ENCODE measurements at places on chromosomes 4 and X.

- DNase-seq, result no peak
These were observed 510.6 kb upstream of the BOD1L1 start for GRCh38 chr4:14138106-14138505.

- DNase-seq, result no peak
These were observed 169.7 kb downstream of the CBR4 start for GRCh38 chr4:168840392-168840763.

GRCh38 chr4:83328521-83329187 is 6.0 kb downstream of the HPSE start:
- no peak for DNase-seq

GRCh38 chr4:613126-613525 is 12.2 kb upstream of the PDE6B start:
- no peak for DNase-seq

GRCh38 chr4:87236861-87237260 is 16.4 kb upstream of the KLHL8 start:
- DNase-seq, result no peak

GRCh38 chrX:137431693-137432488 is 134.0 kb upstream of the ZIC3 start:
- no peak for DNase-seq

DNA sequence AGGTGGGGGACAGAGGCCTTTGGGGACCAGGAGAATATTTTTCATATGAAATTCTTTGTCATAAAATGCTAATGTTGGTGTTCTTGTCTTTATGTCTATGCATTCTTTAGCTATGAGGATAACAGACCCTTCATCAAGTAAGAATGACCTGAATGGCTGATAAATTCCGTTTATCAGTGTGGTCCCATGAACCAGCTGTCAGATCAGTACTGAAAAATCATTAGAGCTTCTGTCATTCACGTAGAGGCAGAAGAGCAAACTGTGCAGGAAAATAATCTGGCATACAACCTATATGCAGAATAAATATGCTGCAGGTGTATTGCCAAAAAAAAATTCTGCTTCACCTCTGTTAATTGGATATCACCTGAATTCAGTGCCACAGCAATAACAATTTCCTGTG is 828.6 kb downstream of the ADGRL3 start:
- no peak for DNase-seq

- DNase-seq, result no peak
These were observed 136.4 kb upstream of the GUCY1A1 start for GRCh38 chr4:155530290-155530689.

DNA sequence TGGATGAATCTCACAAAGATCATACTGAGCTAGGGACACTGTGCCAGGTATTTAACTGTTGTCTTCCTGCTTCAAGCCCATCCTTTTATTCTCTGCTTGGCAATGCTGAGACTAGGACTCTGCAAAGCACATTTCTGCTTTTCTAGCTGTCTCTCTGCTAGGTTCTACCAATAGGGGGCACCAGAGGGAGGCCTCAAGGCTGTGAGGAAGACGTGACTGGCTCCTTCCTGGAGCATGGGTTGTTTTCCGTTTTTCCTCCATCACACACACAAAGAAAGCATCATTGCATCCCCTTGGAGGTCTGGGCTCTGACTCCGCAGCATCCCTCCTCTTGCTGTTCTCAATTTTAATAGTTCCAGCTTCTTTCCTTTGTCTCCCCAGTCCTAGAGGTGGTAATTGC is 10.9 kb upstream of the DCTD start:
- DNase-seq, result no peak

- DNase-seq, result no peak
These were observed 7.0 kb upstream of the HNRNPD start for GRCh38 chr4:82380831-82381230.

GRCh38 chrX:11566789-11567188 is 98.9 kb downstream of the ARHGAP6 start:
- DNase-seq, result no peak

- no peak for DNase-seq
These were observed 381 bp downstream of the TXK start for GRCh38 chr4:48133669-48134068.

- DNase-seq, result no peak
These were observed 48.3 kb upstream of the GPR174 start for GRCh38 chrX:79096145-79096556.

GRCh38 chr4:6907658-6908191 is 1.9 kb upstream of the TBC1D14 start:
- DNase-seq, result no peak

- DNase-seq, result no peak
These were observed 104.8 kb downstream of the DLG3 start for GRCh38 chrX:70549429-70549828.
